ENCODE measurements at places on chromosomes 12 and 14.

DNA sequence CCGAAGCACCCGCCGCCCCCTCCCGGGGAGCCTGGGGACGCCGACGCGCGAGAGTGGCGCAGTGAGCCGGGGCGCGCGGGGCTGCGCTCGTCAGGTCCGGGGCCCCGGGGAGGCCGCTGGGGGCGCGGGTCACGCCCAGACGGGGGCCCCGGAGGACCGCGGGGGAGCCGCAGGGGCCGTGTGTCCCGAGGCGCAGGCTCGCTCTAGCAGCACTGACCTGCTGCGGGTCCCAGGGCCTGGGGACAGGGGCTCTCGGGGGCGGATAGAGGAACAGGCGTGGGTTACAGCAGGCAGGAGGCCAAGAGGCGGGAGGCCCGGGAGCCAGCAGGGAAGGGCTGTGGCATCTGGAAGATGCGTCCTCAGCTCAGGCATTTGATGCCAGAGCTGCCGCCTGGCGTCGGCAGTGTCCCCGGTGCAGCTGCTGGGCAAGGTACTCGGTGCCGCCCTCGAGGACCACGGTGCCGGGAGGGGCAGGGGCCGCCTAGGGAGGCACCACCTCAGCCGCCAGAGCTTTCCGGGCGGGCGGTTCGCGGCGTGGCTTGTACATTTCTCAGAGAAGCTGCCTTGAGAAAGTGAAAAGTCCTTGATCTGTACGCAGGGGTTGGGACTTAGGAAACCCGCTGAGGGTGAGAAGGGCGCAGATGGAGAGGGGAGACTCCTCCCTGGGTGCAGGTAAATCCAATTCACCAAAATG lies 1.2 kb downstream of the WNT5B start:
- DNase-seq = no peak

GRCh38 chr12:120941846-120942405 lies 36.4 kb upstream of the HNF1A start:
- DNase-seq = no peak

GRCh38 chr14:99148131-99148530 lies 123.9 kb downstream of the BCL11B start:
- DNase-seq = no peak

DNA sequence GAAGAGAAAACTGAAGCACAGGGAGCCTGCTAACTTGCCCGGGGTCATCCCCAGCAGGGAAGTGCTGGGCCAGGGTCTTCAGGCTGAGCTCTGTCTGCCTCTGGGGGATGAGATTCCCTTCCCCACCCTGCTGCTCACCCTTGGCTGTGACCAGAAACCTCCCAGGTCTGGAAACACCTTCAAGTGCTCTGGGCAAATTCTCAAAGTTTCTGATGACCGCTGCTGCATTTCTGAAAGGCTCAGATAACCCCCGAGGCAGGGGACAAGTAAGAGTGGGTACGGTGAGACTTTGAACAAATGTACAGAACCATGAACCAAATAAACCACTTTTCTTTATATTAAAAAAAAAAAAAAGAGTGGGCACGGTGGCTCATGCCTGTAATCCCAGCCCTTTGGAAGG lies 41.3 kb downstream of the LTBP2 start:
- DNase-seq = no peak

DNA sequence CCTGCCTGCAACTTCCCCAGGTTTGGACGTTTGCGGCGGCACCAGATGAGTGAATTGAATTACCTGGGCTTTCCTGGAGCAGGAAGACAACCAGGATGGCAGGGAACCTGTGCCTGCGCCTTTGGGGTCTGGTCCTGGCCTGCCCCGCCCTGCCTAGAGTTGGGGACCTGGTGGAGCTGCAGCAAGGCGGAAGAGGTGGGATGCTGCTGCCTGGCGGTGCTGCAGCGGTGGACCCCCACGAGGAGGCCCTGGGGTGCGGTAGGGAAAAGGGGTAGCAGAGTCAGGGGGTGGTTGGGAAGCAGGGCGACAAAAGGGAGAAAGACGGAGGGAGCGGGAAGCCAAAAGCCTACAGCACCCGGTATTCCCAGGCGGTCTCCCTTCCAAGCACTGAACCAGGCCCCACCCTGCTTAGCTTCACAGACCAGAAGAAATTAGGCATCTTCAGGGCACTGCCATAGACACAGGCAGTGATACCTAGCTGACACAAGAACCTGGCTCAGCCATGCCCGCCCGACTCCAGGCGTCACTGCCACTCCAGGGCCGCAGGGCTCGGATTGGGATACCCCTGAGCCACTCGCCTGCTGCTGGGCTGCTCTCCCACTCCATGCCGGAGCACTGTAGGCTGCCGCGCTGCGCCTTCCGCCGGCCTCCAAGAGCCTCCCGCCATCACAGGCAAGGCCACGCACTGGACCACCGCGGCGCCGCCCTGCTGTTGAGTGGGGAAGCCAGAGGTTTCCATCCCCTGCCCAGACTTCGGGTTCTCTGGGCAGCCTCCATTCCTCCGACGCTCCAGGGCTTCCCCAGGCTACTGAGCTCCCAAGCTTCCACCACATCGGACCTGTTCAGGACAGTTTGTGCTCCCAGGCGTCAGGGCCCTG lies 155.2 kb upstream of the ALG10B start:
- no peak for DNase-seq

GRCh38 chr12:63319386-63319785 lies 168.4 kb upstream of the AVPR1A start:
- no peak for DNase-seq

DNA sequence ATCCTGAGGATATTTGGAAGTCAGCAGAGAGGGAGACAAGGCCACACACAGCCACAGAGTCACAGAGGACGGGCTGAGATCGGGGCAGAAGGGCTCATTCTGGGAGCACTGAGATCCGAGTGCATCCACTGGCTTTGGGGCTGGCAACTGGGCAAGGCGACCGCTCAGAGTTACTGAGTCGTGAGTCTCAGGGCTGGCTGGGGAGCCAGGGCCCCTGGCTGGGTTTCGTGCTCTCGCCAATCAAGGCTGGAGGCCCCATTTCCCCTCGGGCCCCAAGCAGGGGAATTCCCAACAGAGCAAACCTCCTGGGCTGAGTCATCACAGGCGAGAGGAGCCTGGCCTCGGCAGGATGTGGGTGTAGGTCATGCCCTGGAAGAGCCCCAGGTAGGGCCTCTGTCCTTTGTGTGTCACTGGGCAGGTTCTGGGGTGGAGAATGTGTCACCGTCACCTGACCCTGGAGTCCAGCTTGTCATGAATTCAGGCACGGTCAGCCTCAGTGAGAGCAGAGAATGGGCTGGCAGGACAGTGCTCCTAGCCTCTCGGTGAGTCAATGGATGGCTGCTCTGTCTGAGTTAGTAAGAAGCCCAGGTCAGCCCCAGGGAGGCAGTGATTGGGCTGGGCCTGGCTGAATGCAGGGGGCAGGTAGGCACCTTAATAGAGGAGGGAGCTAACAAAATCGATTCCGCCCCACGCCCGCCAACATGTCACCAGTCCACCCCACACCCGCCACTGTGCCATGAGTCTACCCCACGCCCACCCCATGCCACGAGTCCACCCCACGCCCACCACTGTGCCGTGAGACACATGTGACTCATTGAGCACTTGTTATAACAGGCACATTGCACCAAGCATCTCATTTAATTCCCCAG lies 16.9 kb downstream of the ASB2 start:
- peak; percentile 90 for DNase-seq

- DNase-seq = no peak
These were observed 89.2 kb downstream of the NTS start for GRCh38 chr12:85963326-85963725.

All from stimulated activated CD8-positive, alpha-beta memory T cell treated with anti-CD3 and anti-CD28 coated beads, Interleukin-4, amount 100 ng/mL, for 4 hours (primary cell).